ENCODE measurements at places on chromosomes 4 and X.

DNA sequence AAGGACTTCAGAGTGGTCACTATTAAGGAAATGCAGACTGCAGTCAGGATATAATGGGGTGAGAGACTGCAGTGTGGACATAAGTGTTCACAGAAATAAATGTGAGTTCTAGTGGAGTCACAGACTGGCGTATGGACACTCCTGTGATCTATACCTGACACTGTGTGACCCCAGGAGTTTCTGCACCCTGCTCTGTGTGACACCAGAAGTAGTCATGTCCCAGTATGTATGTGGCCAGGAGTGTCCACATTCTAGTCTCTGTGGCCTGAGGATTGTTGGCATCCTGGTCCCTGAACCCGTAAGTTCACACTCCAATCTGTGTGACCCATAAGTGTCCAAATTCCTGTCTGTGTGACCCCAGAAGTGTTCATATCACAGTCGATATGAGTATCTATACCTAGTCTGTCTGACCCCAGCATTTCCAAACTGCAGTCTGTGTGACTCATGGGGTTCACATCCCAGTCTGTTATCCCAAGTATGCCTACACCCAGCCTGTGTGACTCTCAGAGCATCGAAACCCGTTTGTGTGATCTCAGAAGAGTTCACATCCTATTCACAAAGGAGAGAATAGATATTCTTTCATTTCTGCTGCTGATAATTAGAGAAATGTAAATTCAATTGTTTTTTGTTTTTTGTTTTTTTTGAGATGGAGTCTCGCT lies 16.3 kb downstream of the WDR13 start:
- DNase-seq, result no peak

- DNase-seq, result no peak
Measured at GRCh38 chrX:57905141-57905540, 5.1 kb downstream of the ZXDA start.

DNA sequence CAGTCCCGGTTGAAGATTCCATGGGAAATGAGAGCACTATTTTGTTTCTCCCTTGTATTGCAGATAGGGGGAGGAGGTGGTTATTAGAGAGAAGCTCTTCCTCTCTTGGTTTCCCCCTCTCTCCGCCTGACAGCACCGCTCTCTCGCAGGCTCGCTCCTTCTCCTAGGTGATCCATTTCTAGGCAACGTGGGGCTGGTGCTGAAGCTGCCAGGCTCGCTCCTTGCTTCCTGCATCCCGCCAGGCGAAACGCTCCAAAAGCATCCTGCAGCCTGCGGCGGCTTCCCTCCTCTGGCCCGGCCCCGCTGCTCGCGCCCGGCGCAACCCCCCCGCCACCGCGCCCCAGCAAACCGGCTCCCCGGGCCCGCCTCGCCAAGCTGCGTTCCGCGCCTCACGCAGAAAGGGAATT lies at the start of gene GRID2:
Gene GRID2 (plus strand): TSS at position 346 of the 407 bp plus-strand sequence.
- DNase-seq, result peak; percentile 30

DNA sequence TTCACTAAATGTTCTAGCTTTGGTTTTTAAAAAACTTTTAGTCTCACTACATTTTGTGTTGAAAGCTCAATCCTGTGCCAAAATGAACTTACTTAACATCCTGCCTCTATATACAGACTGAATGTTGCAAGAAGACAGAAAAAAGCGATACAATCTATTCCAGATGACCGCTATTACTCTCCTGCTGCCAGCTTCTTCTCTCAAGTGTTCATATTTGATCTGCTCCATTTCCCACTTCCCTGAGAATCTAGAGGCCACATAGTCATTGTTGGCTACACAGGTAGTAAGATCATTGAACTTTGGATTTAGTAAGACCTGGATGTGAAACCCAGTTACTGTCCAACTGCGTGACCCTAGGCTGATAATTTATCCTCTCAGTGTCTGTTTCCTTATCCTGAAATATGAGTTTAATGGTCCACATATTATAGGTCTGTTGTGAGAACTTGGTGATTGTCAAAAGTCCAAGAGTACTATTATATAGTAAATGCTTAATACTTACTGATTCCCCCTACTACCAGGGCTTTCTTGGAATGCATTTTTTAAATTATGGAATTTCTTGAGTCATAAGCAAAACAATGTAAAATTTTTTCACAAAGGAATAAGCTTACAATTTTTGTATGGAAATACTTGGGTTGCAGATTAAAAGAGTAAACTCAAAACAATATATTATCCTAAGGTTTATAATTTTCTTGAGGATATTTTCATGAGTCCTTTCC lies 976.8 kb upstream of the ADGRL3 start:
- DNase-seq, result no peak

DNA sequence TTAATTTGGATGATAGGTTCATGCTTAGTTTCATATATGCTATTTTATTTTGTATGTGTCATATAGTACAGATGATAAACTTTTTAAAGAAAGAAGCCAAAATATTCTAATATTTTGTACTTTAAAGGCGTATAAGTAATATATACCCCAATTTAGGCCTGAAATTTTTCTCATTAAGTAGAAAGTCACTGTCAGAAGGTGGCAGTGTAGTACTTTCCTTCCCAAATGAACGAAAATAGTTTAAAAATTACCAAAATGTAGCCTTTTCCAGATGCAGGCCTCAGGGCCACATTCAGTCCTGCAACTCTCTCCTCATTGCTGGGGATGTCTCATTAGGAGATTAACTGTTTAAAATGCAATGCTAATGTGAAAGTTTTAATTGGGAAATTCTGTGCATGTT lies 1263.6 kb downstream of the C4orf33 start:
- DNase-seq, result no peak

- DNase-seq, result no peak
Measured at GRCh38 chr4:41933997-41934503, 1.2 kb upstream of the TMEM33 start.

GRCh38 chr4:103075894-103076746 lies 441 bp downstream of the SLC9B2 start:
- DNase-seq, result peak; percentile 69

GRCh38 chrX:129323115-129323514 lies 200.2 kb downstream of the SMARCA1 start:
- DNase-seq, result no peak

- DNase-seq, result no peak
Measured at GRCh38 chr4:165945991-165946390, 73.0 kb downstream of the TLL1 start.

DNA sequence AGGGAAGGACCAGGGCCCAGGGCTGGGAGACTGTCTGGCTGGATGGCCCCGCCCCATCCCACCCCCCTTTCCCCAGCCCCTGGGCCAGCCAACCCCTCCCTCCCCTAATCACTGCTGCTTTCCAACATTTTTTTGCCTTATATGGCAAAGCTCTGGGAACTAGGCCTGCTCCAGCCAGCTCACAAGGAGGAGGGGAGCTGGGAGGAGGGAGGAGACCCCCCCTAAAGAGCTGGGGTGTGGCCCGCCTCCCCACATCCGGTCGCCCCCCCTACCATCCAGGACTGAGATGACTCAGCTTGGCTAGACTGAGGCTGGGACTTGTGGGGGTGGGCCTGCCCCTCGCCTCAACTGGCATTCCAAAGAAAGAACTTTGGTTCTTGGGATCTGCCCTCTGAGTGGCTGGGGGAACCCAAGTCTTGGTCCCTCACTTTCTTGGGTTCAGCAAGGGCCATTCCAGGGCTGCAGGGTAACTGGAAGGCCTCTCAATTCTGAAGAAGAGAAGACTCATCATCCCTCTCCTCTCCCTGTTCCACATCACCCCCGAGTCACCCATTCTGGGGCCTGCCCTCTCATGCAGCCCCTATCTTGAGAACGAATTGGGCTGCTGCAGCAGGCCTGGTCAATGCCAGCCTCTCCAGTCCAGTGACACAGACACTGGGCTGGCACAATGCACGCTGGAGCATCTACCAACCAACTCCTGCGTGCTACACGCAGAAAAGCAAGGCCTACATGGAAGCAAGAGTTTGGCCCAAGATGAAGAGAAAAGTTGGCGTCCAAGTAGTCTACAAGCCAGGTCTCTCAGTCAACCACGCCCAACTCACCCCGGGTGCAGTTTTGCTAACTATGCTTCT lies 4.8 kb downstream of the FLNA start:
- no peak for DNase-seq

GRCh38 chr4:16264798-16265197 lies 38.5 kb upstream of the TAPT1 start:
- DNase-seq, result no peak

- DNase-seq, result no peak
Measured at GRCh38 chr4:138978028-138978585, 37.5 kb upstream of the NOCT start.
